Hematopoietic multipotent progenitor cell treated with erythropoietin and hydrocortisone succinate and interleukin-3 and kit ligand, for 15 days (in vitro differentiated cells): ENCODE measurements at places on chromosomes 16 and 17.

- no peak for DNase-seq
These were observed 52.3 kb downstream of the ABCC1 start for GRCh38 chr16:16001596-16002255.

- DNase-seq: no peak
These were observed 210.0 kb downstream of the TMEM114 start for GRCh38 chr16:8380311-8380710.

DNA sequence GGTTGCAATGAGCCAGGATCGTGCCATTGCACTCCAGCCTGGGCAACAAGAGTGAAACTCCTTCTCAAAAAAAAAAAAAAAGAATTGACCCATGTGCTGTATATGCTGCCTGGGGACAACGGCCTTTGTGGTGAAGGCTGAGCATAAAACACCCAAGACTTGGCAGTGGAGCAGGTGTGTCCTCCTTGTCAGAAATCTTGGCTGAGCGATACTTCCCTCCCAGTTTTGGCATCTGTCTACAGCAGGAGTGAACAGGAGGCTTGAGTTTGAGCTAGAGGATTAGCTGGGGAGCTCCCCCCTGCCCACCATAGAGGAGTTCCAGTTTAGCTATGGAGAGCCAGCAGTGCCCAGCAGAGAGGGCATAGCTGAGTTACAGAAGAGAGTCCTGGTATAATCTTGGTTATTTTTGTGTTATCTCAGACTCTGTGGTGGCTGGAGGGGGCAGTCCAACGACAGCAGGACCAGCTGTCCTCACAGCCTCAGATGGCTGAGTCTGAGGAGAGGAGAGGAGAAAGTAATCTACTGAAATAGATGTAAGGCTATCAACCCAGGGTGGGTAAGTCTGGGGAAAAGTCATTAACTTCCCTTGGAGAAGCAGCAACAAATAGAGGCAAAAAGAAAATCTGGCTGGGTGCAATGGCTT lies 18.4 kb downstream of the SP2 start:
- DNase-seq: no peak

DNA sequence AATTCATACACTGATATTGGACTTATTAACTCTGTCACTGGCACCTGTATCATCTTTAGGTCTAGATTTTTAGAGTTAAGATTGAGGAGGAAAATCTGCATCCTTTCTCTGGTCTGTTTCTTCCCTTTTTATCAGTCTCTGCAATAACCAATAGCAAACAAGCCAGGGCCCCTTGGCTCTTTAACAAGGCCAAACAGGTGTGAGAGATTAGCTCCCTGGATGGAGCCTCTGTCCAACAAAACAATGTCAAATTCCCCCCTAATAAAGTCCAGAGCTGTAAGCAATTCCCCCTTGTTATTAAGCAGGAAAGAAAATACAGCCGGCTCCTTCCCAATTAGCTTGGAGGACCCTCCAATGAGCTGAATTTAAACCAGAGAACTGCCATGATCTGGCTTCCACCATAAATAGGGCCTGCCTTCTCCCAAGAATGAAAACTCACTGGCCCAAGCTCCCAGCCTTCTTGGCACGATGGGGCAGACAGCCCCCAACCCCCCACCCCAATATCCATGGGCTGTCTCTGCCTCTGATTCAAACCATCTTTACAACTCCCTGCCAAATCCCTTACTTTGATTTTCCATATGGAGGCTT lies 56.1 kb upstream of the SOX9 start:
- no peak for DNase-seq

GRCh38 chr16:53058441-53058840 lies 3.6 kb downstream of the CHD9 start:
- no peak for DNase-seq
